ENCODE measurements at places on chromosomes 3 and 15.

GRCh38 chr3:188230962-188231361, 77.0 kb downstream of the LPP start:
- DNase-seq, result no peak

- DNase-seq, result no peak
Observed at GRCh38 chr3:49456466-49456865, 13.6 kb upstream of the DAG1 start.

DNA sequence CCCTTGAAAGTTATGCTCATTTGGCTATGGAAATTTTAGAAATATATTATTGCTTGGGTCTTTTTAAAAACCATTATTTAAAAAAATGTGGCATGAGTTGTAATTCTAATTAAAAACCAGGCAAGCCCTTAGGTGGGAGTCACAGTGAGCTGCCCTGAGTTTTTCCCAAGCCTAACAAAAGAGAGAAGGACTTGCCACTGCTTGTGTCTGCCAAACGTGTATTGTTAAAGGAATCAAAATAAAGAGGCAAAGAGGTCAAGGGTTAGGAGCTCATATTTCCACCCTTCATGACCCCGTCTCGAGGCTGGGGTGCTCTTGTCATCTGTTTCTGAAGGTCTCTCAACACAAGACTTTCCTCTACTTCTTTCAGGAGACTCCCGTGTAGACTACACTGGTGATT, 321.1 kb downstream of the ZIC1 start:
- DNase-seq, result no peak

GRCh38 chr3:161796780-161797179, 300.2 kb downstream of the OTOL1 start:
- no peak for DNase-seq

DNA sequence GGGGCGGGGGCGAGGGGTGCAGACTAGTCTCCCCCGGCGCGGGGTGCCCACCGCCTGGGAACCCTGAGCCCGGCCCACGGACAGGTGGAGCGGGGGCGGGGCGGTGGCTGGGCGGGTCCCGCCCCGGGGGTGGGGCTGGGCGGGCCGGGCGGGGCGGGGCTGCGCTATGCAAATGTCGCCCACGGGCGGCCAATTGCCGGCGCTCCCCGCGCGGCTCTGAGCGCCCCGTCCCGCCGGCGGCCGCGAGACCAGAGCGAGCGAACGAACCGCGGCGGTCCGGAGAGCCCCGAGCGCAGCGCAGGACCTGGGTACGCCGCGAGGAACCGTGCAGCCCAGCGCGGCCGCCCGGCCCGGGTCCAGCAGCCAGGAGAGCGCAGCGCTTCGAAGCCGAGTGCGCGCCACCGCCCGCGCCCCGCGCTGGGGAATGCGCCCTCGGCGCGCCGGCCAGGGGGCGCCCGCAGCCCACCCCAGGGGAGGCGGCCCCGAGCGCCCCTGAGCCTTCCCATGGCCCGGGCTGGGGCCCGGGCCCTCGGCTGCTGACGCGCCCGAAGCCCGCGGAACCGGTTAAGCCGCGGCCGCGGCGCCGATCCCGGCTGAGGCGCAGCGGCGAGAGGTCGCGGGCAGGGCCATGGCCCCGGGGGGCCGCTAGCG, at the start of gene SEMA3F:
Gene SEMA3F, plus strand, starts transcription at position 485 of the 651 bp plus-strand sequence. CDS start 4,299 bp downstream, outside the sequence.
- no peak for DNase-seq

DNA sequence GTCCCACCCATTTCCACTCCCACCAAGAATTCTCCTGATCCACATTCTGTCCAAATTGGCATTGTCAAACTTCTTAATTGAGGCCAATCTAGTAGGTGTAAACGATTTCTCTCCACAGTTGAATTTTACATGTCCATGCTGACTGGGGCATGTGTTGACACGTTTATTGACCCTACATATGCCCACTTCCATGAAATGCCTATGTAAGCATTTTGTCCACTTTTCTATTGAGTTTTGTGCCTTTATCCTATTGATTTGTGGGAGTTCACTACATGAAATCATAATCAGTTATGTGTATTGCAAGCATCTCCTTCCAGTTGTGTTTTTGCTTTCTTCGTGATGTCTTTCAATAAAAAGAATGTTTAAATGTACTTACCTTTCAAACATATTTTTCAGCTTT, 141.7 kb upstream of the NSMCE3 start:
- DNase-seq, result no peak
